ENCODE measurements at places on chromosomes 5 and 9. TPM values are rescaled to one million over a fixed set of nuclear protein-coding genes. Genes with fewer than 3 reads are reported as not detected.

Gene DNAH5
- 0.20 TPM for total RNA-seq

Gene CCDC69
- 7.0 TPM for total RNA-seq

Gene FRMD3
- total RNA-seq, result 10.1 TPM

GRCh38 chr9:122100756-122101155 lies 7.6 kb upstream of the TTLL11 start:
- DNase-seq, result no peak

GRCh38 chr9:130601100-130601499 lies 21.7 kb downstream of the FUBP3 start:
- DNase-seq, result no peak

- DNase-seq, result no peak
Measured at GRCh38 chr5:32777733-32778132, 66.6 kb downstream of the NPR3 start.

- no peak for DNase-seq
Measured at GRCh38 chr9:129635099-129636065, 6.6 kb downstream of the ASB6 start.

DNA sequence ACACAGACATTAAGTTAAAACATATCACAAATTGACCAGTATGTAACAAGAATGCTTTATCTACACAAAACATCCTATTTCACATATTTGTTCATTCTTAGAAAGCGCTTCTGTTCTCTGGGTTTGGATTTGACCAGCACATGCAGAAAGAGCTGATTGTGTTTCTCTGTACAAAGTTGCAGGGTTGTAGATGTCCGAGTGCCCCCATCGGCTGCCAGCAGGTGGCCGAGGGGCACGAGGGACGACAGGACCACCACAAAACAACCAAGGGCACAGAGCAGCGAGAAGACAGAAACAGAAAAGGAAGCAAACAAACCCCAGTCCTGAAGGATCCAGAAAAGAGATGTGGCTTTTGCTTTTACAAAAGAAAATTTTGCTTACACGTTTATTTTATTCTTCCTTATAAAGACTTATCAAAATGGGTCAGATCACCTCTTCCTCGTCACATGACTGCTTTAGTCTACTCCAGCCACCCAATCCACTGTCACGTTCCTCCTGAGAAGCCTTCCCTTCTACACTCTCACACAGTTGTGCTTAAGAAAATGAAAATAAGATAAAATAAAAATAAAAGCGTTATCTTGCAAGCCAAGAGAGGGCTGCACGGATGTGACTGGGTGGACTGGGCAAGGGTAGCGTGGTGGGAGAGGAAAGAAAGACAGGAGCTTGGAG lies 9.5 kb downstream of the OTP start:
- no peak for DNase-seq

- no peak for DNase-seq
Measured at GRCh38 chr9:133273819-133274218, 1.2 kb downstream of the ABO start.

GRCh38 chr9:88322906-88323566 lies 65.2 kb upstream of the SPIN1 start:
- no peak for DNase-seq

DNA sequence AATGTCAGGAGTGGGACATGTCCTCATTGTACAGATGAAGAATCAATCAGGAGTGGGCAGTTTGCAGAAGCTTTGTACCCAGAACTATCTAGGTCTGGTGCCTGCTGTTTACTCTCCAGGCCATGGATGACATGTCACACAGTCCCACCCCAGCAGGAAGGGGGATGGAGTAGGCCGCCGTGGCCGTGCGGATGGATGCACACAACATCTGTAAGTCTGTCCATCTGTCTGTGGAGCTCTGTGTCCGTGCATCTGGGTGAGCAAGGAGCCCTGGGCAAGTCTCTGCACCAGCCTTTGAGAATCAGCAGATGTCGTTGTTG lies 311.5 kb upstream of the IRX4 start:
- no peak for DNase-seq

DNA sequence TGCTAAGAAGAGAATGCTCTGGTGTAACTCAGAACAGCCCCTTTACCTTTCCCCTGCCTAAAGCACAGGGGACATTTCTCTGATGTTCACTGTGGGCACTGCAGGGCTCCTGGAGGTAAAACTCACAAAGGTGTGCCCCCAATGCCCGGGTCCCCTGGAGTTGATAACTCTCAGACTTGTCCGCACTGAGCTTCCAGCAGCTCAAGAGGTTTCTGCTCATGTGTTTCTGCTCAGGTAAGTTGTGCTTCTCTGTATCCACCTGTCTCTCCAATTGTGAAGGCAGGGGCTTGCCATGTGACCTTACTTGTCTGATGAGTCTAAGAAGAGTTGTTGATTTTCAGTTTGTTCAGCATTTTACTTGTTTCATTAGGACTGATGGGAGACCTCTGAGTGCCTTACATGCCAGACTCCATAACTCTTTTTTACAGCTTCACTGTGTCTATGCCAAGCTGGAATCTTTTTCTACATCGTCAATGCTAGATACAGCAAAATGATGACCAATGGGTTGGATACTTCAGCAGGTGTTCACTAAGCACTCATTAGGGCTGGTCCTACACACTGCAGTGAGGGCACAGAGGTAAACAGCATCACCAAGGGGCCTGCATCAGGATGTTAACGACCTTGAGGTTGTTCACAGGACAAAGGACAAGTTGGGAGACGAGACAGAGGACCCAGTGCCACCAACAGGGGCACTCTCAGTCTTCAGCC lies 56.4 kb downstream of the MRPL36 start:
- no peak for DNase-seq

GRCh38 chr9:114906922-114907571 lies 23.3 kb downstream of the TNFSF8 start:
- peak; percentile 10 for DNase-seq

Data from skin of body (tissue), 3 donors.